Activated CD8-positive, alpha-beta memory T cell treated with anti-CD3 and anti-CD28 coated beads, Interleukin-2, amount 10 ng/mL, durations not matched to agents 7 days and 5 days (primary cell): ENCODE measurements at places on chromosomes 13 and 19.

- peak; percentile 82 for DNase-seq
Measured at GRCh38 chr19:42121656-42122069, 10.6 kb downstream of the POU2F2 start.

- no peak for DNase-seq
Measured at GRCh38 chr13:32264407-32264806, 50.8 kb downstream of the ZAR1L start.

DNA sequence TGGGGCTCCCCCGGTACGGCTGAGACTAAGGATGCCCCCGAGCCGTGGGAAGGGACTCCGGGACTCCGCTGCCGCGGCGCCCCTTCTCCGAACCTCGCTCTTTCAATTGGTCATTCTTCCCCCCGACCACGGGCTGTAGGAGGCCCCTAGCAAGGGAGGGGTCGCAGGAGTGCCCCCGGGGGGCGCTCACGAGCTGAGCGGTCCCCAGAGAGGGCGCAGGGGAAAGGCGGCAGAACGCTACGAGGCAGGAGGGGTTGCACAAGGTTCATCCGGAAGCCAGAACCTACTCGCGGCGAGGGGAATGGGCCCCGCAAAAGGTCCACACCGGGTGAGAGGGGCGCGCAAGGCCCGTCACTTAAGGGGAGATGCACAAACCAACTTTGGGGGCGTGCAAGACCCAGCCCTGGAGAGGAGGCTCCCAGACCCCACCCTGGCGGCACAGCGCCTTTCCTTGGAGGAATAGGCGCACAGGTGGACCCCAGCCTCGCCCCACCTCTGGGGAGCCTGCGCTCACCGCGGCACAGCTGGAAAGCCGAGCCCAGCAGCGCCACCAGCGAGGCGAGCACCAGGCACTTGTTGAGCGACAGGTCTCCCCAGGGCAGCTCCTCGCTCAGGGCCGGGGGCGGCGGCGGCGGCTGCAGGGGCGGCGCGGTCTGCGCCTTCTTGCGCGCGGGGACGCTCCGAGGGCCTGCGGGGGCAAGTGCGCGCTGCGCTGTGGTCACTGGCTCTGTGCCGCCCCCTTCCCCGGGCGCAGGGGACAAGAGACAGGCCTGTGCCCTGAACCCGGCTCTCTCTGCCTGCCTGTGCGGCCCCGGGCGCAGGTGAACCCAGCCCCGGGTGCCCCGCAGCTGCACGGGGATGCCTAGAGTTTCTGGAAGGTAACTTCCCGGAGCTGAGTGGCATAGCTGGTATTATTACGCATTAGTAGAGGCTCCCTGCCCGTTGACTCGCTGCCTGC, 2.8 kb downstream of the JSRP1 start:
- DNase-seq = peak; percentile 55

DNA sequence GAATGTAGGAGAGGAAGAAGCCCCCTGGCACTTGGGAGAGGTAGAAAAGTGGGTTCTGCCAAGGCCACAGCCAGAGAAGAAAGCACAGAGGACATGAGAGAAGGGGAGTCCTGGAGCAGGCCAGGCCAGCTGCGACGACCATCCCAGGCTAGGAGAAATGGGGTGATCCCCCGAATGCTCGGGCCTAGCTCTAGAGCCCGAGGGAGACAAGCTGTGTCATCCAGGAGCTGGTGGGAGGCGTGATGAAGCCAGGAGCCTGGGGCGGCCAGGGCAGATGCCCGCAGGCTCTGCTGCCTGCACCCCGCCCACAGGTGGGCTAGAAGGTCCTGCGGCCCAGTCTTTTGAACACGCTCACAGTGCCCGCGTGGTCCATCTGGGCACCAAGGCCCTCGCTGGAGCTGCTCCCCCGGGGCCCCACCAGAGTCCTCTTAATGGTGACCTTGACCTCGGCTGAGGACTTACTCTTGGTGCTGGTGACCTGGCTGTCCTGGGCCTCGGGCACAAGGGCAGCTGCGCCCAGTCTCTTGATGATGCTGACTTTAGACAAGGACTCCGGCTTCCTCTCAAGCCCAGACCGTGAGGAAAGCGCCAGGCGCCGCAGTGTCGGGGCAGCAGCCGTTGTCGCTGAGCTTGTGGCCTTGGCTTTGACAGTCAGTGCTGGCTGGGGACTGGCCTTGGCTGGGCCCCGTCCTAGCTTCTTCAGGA, 26.5 kb downstream of the C19orf47 start:
- DNase-seq = no peak

- no peak for DNase-seq
Measured at GRCh38 chr19:13599681-13600080, 93.4 kb upstream of the CACNA1A start.

GRCh38 chr19:39119830-39120229, 5.8 kb upstream of the PAK4 start:
- DNase-seq = no peak

DNA sequence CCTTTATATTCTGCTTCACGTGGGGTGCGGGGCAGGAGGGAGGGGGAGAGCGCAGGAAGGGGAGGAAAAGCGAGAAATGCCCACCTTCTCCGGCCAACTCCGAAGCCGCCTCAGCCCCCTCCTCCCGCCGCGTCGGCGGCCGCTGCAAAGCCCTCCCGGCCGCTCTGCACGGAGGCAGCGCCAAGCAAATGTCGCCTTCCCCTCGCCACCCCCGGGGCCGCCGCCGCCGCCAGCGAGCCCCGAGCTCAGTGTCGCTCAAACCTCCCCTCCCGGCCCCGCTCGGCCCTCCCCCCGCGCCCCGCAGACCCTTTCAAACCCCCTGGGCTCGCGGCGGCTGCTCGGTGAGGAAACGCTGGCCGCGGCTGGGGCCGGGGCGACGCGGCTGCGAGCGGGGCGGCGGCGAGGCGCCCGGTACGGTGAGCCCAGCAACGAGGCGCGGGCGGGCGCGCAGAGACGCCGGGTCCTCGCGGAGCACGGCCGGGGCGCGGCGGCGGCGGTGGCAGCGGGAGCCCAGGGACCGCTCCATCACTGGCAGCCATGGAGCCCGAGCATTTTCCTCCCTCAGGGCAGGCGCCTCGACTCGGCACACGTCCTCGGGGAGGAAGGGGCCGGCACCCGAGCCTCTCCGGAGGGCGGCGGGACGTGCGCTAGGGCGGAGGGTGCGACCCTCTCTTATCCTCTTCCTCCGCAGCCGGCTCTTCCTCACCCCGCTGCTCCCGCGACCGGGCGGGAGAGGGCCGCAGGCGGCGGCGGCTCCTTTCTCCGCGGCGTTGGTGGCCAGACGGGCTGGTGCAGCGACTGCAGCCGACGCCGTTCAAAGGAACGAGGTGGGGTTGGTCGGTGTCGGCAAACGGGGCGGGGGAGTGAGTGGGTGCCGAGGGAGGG, 463 bp upstream of the TSC22D1 start:
- peak; percentile 48 for DNase-seq
